ENCODE measurements at places on chromosomes 7 and 10. TPM values are rescaled to one million over a fixed set of nuclear protein-coding genes. Genes with fewer than 3 reads are reported as not detected.

DNA sequence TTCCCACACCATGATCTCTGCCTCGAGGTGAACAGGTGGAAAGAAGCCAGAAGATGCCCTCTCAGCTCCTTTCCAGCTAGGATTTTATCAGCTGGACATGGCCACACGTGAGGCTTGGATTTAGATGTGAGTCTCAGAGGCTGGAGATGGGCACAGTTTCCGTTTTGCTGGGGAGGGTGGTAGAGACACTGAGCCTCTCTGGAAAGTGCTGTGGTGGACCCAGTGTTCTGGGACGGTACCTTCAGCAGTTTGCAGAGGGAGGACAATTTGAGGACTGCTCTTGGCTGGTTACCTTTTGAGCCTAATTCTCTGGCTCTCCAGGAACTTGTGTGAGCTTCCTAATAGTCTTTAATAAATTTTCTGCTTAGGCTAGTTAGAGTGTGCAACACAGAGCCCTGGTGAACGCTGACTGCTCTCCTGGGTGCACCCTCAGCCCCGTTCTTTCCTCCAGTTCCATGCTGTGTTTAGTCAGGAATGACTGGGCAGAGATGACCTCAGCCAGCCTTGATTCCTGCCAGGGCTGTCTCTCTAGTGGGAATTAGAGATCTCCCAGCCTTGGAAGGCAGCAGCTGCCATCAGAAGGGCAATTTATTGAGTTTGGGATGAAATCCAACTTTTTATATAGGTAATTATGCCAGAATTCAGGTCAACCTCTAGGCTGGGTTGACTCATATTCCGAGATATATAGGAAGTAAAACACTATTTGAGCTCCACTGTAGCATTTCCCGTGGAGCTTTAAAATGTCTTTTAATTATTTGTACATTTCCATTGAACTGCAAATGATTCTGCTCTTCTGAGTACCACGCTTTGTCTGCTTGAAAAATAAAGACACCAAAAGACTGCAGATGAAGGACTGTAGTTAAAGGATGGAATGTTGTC, 103.9 kb downstream of the GATA3 start:
- no peak for DNase-seq

GRCh38 chr7:131170440-131171271, 157.0 kb upstream of the MKLN1 start:
- no peak for DNase-seq

- no peak for DNase-seq
Observed at GRCh38 chr10:110074298-110074697, 66.5 kb downstream of the ADD3 start.

DNA sequence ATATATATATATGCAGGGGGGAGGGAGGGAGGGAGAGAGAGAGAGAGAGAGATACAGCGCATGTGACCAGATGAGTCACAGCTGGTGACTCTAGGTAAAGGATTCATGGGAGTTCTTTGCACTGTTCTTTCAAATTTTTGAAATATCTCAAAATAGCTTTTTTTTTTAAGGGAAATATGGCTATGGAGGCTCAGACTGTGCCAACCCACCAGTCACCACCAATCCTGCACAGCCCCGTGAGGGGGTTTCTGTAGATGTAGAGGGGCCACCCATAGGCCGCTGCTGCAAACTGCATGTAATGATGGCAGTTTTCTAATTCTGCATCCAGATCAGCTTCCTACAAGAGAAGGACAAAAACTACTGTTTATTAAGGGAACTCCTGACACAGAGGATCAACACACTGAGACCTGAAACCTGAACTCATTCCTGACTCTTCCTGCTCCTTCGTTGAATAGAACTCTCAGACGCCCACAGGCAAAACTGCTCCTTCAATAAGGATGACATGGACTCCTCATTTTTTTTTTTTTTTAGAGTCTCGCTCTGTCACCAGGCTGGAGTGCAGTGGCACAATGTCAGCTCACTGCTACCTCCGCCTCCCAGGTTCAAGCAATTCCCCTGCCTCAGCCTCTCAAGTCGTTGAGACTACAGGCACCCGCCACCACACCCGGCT, 17.3 kb downstream of the DAGLB start:
- no peak for DNase-seq

DNA sequence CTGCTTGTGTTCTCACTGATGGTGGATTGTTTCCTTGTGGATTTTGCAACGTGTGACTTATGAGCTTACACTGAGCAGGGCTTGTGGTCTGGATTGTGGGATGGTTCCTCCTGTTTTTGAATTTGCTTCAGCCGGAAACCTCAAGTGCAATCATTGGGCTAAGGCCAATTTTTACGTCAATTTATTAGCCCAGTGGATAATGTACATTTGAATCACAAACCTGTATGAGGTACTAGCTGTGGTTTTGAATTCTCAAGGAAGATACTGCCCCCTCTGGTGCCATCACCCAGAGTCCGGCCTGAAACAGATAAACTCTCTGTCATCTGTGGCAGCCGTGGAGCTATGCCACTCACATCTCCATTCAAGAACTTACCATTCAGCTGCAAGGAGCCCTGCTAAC, 7.3 kb upstream of the ZNF777 start:
- no peak for DNase-seq

- DNase-seq, result no peak
Observed at GRCh38 chr10:49781247-49781646, 19.1 kb upstream of the OGDHL start.

GRCh38 chr7:12715372-12716133, 28.1 kb downstream of the ARL4A start:
- peak; percentile 60 for DNase-seq

- DNase-seq, result no peak
Observed at GRCh38 chr7:73971704-73972341, 56.1 kb upstream of the ELN start.

DNA sequence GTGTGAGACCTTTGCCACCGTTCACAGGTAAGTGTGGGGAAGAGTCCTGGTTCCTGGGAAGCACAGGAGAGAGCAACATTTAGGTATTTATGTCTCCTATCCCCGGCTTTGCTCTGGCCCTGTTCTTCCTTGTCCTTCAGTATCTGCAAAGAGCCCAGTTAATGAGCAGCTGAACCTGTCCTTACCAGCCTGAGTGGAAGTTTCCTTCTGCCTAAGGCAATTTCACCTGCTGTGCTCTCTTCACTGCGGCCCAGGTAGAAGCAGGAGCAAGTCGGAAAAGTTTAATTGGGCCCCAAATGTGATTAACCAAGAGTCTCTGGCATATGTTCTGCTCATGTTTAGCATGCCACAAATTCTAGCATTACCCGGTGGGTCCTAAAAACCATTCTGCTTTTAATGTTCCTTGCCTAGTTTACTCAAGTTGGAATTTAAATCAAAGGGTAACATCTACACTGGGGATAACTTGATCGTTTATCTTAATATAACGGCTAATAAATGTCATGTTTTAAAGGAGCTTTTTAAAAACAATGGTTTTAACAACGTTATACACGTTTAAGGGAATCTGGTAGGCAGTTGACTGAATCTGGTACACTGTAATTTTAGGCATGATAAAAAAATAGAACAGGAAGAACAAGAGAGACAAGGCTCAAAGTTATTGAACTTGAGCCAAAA, 817.1 kb downstream of the TYW1 start:
- no peak for DNase-seq

DNA sequence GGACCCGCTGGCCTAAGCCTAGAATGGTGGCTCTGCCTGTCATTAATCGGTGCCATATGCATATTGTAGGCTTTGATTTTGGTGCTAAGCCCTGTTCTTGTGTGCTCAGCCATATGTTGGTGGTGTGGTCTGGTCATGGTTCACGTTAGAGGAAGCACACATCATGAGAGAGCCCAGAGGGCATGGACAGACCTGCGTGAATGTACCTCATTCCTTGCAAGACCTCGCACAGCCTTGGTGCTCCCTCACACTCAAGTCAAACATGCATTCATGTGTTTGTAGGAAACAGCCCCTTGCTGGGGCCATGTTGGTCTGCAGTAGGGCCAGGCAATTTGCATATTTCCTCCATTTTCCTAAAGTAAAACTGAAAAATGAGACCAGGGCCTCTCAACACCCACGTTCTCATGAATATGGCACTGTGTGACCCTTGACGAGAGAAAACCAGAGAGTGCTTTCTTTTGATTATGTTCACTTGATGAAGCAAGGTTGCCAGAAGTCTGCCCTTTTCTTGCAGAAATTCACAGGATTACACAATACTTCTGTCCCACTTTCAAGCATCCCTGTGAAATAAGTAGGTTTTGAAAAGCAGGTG, 268.7 kb downstream of the CELF2 start:
- DNase-seq, result no peak

DNA sequence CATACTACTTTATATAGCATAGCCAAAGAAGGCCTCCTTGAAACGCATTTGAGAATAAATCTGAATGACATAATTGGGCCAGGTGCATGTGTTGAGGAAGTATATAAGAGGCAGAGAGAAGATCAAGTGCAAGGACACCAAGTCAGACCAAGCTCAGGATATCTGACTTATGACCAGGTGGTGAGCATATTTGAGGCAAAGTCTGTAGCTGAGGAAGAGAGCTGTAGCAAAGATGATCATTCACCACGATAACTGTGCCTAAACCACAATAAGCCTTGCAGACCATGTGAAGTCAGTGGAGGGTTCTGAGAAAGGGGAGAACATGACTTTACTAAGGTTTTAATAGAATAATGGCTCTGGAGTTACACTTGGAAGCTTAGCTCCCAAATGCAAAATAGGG, 292.3 kb downstream of the SORCS1 start:
- no peak for DNase-seq

GRCh38 chr10:35644050-35644950, 2.2 kb upstream of the FZD8 start:
- DNase-seq, result no peak

DNA sequence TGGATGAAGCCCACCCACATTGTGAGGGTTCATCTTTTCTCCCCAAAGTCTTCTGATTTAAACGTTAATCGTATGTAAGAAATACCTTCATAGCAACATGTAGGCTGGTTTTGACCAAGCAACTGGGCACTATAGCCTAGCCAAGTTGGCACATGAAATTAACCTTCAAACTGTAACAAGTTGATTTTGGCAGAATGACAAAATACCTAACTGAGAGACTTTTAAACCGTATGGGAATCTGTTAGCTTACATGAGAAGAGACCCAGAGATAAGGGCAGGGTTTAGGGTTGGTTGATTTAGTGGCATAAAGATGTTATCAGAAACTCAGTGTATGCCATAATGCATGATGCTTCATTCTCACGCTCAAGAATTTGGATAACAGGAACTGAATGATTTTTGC, 69.5 kb downstream of the CDK13 start:
- DNase-seq, result no peak

- DNase-seq, result no peak
Observed at GRCh38 chr10:48287417-48288391, 13.2 kb upstream of the FRMPD2 start.

DNA sequence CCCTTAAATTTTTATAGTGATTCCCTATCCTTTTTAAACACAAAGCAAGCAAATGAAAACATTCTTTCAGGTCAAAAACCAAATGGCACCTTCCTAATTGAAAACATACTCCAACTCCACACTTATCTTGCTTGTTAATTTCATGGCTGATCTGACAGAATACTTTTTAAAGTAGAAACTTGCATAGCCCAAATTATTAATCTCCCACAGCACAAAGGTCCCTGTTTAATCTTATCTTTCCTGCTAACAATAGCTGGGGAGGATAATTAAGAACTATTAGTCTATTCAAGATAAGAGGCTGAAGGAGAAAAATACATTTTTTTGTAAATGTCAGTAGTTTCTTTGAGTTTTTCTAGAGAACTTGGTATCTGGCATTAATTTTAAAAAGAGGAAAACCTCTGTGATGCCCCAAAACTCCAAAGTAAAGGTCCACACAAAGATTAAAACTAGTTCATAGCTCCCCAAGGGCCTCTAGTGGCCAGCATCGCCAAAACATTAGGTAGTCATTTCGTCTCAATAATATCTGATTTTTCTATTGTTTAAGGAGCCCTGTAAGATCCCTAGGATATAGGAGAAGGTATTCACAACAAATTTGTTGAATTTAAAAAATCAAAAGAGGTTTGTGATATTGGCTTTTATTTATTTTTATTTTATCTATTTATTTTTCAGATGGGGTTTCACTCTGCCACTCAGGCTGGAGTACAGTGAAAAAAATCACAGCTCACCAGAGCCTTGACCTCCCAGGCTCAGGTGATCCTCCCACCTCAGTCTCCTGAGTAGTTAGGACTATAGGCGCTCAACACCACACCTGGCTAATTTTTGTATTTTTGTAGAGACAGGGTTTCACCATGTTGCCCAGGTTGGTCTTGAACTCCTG, 14.7 kb downstream of the CDNF start:
- DNase-seq, result no peak

The TEX36 gene
- not detected for total RNA-seq

The CDC123 gene
- 66.1 TPM for total RNA-seq

The MSMB gene
- total RNA-seq, result not detected

The GIMAP5 gene
- total RNA-seq, result 3.1 TPM

The CLCN1 gene
- not detected for total RNA-seq

The ATP5F1C gene
- 462 TPM for total RNA-seq

The ERVW-1 gene
- total RNA-seq, result not detected
